ENCODE measurements at places on chromosomes 2 and 18. TPM values are rescaled to one million over a fixed set of nuclear protein-coding genes. Genes with fewer than 3 reads are reported as not detected.
A peak's percentile ranks its signal among the peaks of the same experiment; 100 is the strongest.

DNA sequence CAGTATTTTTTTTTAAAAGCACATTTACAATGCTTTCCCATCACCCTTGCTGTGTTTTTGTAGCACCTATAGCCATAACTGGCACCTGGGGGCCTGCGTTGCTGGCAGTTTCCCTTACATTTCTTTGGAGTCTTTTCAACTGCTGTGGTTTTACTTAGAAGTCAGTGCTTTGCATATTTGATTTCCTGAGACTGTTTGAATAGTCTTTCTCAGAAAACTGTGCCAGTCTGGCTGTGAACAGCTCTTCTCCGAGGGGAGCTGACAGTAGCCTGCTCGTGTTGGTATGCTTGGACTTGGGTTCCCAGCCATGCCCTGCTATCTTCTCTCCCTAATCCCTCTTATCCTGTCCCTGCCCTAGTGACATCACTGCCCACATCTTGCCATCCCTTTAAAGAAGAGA is 81.5 kb downstream of the DPP4 start:
- no peak for DNase-seq

GRCh38 chr2:37466533-37467222 is 122.2 kb downstream of the QPCT start:
- DNase-seq, result no peak

- DNase-seq, result no peak
These were observed 7.6 kb upstream of the CACNB4 start for GRCh38 chr2:152106464-152106863.

- DNase-seq, result no peak
These were observed 50.0 kb downstream of the KCNE4 start for GRCh38 chr2:223102040-223102400.

The IL1A gene
- total RNA-seq, result 0.55 TPM

The SCTR gene
- total RNA-seq, result not detected

DNA sequence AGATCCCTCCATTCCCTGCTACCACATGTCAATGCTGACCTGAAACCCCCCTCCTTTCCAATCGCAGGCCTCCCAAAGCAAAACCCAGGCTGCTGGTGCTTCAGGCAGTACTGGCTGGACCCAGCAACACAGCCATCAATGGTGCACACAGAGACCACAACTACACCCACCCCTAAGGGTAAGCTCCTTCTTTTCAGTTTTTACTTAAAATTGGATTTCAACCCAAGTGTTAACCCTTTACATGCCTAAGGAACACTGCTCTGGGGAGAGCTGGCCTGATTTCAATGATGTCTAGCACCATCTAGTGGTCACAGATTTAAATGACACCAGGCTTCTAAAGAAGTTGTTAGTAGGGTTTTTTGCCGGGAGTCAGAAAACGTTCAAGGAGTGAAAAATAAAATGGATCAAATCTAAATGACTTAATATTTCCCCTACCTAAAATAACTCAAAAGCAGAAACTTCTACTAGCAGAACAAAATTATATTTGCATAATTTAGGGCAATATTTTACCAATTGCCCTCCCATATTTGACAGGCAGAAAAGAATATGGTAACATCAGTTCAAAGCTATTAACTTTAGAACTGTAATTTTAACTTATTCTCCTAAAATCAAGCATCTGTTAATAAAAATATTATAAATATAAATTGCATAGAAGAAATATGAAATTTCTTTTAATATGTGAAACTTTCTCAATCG is 24.6 kb downstream of the FECH start:
- no peak for DNase-seq

DNA sequence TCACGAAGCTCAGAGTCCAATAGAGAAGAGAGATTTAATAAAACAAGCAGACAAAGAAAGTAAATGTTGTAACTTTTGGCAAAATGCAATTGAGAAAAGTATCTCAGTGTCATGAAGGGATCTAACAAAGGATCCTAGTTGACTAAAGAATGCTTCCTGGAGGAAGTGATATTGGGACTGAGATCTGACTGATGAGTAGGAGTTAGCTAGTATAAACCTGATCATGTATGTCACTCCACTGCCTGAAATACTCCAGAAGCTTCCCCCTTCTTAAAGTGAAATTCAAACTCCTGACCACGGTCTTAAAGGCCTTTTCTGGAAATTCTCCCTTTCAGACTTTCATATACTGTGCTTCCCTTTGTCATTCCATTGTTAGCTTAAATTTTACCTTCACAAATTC is 1102.4 kb upstream of the ZEB2 start:
- DNase-seq, result no peak

GRCh38 chr18:44502790-44503189 is 177.9 kb upstream of the SETBP1 start:
- no peak for DNase-seq

DNA sequence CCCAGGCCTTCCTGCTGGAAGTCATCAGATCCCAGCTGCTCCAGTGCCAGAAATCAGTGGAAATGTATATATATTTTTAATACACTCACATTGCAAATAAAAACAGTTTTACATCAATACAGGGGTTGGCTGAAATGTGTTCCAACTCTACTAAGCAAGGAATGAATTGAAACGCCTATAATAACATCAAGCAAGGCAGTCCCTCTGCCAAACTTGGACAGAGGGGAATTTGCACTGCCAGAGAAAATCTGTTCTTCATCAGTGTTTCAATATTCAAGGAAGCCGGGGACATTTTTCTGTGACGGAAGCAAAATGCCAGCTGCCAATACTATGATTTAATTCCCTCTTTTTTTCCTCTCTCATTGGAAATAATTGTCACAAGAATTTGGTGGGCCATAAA is 335.3 kb downstream of the TNS1 start:
- DNase-seq, result no peak

DNA sequence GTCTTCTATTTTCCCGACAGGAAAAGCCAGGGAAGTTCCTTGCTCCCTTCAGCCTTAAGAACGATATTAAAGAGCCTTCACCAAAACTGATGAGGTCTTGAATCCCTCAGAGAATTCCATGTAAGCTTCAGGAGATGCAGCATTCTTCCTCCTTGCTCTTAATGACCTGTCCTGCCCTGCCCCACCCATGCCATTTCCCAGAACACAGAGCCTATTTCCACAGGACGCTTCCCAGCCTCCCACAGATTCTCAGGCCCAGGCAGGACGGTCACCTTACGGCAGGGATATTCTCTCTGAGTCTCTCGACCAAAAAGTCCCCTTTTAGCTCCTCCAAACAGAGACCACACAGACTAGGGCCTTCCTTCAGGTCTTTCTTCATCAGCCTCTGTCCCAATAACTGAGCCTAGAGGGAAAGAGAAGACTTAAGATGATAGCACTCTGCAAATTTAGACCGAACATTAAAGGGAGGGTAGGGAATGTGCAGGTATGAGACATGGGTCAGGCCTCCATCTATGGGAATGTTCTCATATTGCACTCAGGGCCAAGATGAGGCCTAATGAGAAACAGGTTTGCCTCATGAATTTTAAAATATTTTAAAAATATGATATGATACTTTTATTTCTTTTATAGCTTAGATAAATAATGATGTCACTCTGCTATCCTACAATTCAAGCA is 62.1 kb downstream of the COBLL1 start:
- DNase-seq, result no peak

GRCh38 chr2:130241041-130241707 is 42.9 kb upstream of the TUBA3E start:
- peak; percentile 74 for DNase-seq

The ATP8B1 gene
- 16.7 TPM for total RNA-seq

- DNase-seq, result no peak
These were observed 104.3 kb upstream of the ID2 start for GRCh38 chr2:8577573-8577972.

The CYTIP gene
- total RNA-seq, result not detected

- DNase-seq, result no peak
These were observed 52.7 kb upstream of the PROKR1 start for GRCh38 chr2:68590702-68591101.

The LRRTM4 gene
- total RNA-seq, result 1.3 TPM

GRCh38 chr2:31381601-31382000 is 32.9 kb downstream of the XDH start:
- no peak for DNase-seq

The DLGAP1 gene
- total RNA-seq, result not detected

DNA sequence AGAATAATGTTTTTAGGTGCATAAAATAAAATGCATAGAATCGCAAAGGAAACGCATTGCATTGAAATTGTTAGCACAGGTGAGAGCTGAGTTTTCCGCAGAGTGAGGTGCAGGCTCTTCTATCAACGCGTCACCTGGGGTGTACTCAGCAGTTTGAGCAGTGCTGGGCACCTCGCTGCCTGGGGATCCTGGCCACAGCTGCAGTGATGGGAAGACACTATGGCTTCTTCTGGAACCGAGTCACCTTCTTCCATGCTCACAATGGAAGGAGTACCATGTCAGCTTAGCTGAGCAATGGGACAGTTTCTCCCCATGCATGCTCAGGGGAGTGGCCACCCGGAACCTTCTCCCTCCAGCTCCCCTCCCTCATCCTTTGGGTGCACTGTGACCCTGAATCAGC is 95.4 kb upstream of the OTOS start:
- DNase-seq, result no peak

The ITGA6 gene
- total RNA-seq, result 213 TPM

DNA sequence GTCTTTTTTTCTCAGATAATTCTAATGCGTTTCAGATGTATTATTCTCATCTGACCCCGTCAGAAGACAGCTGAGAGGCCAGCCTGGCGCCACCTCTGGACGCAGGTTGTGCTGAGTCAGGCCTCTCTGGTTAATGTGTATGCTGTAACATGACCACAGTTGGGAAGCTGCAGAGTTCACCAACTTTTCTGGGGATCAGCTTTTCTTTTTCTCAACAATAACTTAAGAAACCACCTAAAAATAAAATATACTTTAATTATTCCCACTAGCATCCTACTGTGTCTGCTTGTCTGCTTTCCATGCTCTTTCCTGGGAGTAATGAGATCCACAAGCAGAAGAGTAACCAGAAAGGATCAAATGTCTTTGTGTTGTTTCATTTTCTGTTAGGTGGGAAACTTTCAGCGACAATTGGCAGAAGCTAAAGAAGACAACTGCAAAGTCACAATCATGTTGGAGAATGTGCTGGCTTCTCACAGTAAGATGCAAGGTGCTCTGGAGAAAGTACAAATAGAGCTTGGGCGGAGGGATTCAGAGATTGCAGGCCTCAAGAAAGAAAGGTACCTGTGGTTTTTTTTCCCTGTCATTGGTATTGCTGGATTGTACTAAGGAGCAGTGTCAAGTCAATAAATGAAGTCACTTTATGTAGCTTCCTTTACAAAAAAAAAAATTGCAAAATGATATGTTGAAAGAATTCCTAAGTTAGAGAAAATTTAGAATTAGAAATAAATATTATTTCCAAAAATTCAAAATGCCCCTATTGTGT is 79.8 kb downstream of the CCDC150 start:
- no peak for DNase-seq

- DNase-seq, result no peak
These were observed 44.2 kb downstream of the RTP5 start for GRCh38 chr2:241913703-241914102.

The CAPN14 gene
- total RNA-seq, result 0.35 TPM

GRCh38 chr2:148515976-148516375 is 128.6 kb upstream of the EPC2 start:
- no peak for DNase-seq

DNA sequence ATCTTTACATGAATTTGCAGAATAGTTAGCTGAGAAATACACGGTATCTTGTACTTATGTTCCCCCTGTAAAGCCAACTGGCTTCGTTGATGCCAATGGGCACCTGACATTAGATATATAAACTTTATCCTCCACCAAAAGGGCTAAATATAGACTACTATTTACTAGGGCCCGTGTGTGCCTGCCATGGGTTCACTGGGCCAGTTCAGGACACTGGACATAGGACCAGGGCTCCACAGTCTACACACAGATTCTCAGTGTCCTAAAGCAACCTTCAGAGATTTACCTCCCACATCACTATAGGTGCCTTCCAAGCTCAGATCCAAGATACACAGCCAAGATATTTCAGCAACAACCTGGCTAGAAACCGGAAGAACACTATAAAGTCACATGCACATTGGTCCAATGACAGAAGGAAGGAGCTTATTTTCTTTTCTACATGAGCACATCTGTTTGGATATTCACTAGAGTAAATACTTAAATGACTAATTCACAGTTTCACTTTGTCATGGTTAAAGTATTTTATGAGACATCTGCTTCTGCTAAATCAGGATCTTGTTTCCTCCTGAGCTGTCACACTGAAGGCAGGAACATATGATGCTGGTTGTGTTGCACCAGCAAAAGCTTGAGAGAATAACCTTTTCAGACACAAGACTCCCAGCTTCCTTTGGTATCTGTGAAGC is 95.1 kb downstream of the MYO5B start:
- no peak for DNase-seq

The KATNAL2 gene
- total RNA-seq, result 9.4 TPM

GRCh38 chr2:228986961-228987360 is 284.1 kb downstream of the PID1 start:
- DNase-seq, result no peak

GRCh38 chr2:214810671-214811070 is 1.2 kb upstream of the BARD1 start:
- DNase-seq, result peak; percentile 10

GRCh38 chr2:109131777-109132176 is 2.8 kb downstream of the SH3RF3 start:
- no peak for DNase-seq

The UPP2 gene
- total RNA-seq, result not detected

DNA sequence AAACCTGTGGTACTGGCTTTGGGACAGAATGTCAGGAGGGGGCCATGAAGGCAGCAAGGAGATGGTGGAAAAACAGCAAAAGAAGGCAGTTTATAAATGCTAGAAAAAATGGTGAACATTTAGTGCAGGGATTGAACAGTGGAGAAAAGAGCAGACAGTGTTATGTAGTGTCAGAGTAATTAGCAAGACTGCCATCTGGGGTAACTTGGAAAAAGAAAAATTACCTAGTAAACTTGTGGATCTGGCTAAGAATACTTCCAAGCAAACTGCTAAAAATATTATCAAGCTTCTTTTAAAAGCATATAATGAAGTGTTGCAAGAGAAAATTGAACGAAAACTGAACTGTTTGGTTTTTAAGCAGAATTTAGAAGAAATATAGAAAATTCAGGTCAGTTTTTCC is 267.8 kb downstream of the INSIG2 start:
- no peak for DNase-seq

DNA sequence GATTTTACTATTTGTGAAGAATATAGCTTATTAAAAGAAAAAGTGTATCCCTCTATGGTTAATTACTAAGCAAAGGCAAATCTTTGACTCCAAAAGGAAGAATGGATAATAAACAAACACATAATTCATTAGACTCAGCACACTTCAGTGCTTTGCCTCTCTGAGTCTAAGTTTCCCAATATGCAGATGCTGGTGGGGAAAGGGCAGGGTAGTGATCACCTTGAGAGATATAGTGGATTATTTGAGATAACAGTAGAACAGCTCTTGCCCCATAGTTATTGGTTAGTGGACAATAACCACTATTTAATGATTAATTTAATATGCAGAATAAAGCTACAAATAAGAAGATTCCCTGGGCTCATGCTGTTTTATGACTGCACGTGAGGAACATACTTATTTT is 98.2 kb upstream of the SLC8A1 start:
- no peak for DNase-seq

- no peak for DNase-seq
These were observed 201.8 kb downstream of the GBX2 start for GRCh38 chr2:235966396-235966795.

The NPPC gene
- total RNA-seq, result not detected

The GPR39 gene
- total RNA-seq, result 14.1 TPM

The CYS1 gene
- total RNA-seq, result 0.43 TPM
